BJ (cell line): ENCODE measurements at places on chromosomes 6 and 20. TPM values are rescaled to one million over a fixed set of nuclear protein-coding genes. Genes with fewer than 3 reads are reported as not detected.

- no peak for DNase-seq
These were observed 54.3 kb downstream of the SERAC1 start for GRCh38 chr6:158113802-158114201.

The MACROD2 gene
- 0.47 and 1.3 TPM in 2 replicates for polyA plus RNA-seq

The FRK gene
- 0.02 and 0.04 TPM in 2 replicates for polyA plus RNA-seq

DNA sequence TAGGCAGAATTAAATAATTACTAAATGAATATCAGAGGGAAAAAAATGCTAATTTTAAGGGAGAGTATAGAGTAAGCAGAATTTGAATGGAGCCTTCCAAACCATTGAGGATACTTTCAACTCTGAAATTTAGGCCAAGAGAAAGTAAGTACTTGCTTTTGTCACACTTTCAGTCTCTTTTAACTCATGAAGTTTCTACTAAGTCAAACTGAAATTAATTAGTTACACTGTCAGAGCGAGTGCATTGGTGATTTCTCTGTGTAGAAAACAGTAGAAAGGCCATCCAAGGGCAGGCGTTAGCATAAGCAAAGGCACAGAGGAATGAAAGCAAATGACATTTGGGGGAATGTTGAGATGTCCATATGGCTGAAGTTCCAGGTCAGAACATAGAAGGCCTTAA is 92.9 kb downstream of the PLEKHG1 start:
- no peak for DNase-seq

DNA sequence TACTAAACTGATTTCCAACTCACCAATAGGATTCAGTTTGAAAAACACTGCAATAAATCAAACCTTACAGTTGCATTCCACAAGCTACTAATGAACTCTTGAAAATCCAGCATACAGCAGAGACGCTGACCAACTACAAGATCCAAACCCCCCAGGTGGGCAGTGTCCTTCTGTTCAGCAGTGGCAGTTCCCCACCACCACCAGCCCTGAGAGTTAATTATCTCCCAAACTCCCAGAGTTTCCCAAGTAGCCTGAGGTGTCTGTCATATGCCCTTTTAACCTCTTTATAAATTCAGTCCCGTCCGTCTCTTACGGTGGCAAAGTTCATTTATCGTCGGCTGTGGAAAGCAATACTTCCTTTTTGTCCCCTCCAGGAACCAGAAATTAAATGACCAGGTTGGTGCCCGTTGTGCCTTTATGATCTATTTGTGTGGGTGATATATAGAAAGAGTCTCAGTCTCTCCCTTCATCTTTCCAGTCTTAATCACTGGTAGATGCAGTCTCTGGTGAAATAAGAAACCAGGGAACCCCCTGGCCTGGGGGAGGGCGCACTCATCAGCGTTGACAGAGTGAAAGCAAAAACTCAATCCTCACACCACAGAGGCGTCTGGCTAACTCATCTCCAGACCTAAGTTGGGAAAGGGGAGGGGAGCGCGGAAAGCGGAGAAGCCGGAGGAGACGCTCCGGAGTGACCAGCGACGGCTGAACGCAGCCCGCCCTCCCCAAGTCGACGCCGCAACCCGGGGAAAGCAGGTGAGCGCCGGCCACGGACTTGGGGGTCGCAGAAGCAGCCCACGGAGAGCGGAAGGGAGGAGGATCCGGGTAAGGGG is 717 bp downstream of the MRPL14 start:
- no peak for DNase-seq

The CTCFL gene
- polyA plus RNA-seq, result not detected in 2 replicates

The NINL gene
- polyA plus RNA-seq, result 4.5 and 6.2 TPM in 2 replicates

The RHAG gene
- not detected in 2 replicates for polyA plus RNA-seq

The SNX9 gene
- 74.8 and 75.1 TPM in 2 replicates for polyA plus RNA-seq

DNA sequence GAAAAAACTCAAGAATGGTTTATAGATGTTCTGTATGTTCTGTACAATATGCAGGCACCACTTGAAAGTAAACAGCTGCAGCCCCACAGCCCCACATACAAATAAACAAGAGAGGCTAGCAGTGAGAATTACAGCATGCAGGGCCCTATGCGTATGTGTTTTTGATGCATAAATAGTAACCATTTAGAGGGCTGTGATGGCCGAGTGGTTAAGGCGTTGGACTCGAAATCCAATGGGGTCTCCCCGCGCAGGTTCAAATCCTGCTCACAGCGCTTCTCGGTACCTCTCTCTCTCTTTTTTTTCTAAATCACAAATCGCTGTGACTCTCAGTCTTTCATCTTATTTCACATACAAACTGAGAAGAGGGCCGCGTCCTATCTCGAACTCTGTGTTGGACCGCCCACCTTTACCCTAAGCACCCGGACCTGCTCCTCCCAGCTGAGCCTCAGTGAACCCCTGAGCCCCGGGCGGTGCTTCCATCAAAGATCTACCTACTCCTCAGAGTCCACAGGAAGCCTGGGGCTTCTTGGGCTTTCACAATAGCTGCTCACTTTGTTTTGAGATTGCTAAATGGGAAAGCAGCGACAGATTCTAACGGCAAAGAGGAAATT is 37.7 kb upstream of the PRSS16 start:
- no peak for DNase-seq

GRCh38 chr6:146910611-146911010 is 293.6 kb upstream of the STXBP5 start:
- no peak for DNase-seq

- DNase-seq, result no peak
These were observed 219.2 kb upstream of the LRFN2 start for GRCh38 chr6:40806256-40806864.

- DNase-seq, result no peak
These were observed 88.6 kb downstream of the OPRM1 start for GRCh38 chr6:154127657-154128056.

DNA sequence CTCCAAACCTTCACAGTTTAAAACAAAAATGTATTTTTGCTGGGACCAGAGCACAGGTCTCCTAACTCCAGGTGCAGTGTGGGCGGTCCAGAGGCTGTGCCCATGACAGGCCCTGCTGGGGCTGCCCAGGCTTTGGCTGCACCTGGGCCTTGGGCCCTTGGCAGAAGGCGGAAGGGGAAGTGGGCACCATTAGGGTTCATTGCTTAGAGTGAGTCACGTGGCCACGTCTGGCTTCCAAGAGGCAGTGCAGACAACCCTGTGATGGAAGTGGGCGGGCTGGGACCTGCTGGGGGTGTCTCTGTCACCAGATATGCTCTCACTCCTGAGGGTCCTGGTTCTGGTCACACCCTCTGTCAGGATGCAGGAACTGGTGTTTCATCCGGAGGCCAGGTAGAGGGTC is 302.2 kb downstream of the QKI start:
- no peak for DNase-seq

The GPR63 gene
- 0.38 and 0.61 TPM in 2 replicates for polyA plus RNA-seq

GRCh38 chr20:10376270-10377075 is 57.5 kb downstream of the MKKS start:
- peak; percentile 17 for DNase-seq

The ZNF311 gene
- 0.74 and 1.0 TPM in 2 replicates for polyA plus RNA-seq

- DNase-seq, result no peak
These were observed 829.4 kb downstream of the QKI start for GRCh38 chr6:164243949-164244348.

The ARFRP1 gene
- 29.3 and 41.9 TPM in 2 replicates for polyA plus RNA-seq

DNA sequence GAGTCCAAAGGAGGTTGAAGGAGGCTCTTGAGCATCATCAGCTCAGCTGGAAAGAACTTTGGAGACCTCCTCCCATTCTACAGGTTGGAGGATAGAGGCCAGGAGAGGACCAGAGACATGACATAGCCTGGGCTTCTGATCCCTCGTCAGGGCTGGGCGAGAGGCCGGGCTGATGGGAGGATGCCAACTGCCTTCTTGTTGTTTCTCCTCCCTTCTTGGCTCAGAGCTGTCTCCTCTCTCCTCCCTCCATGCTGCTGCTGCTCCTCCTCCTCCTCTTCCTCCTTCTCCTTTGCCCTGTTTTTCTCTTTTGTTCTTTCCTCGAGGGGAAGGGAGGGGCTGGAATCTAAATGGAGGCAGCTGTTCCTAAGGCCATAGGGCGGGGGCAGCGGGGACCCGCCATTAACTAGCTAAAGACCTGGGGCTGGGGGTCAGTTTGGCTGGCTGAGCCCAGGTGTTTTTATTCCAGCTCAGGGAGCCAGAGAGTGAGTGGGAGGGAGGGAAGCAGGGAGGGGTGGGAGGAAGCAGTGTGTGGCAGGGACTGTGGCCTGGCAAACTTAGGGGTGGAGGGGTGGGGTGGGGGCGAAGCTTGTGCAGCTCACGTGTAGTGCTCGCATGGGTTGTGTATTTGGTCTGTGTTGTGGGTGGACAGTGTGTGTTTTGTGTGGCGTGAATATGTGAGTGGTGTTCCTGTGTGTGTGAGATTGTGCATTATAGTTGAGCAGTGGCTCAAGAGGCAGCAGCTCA is 84.8 kb downstream of the CD40 start:
- no peak for DNase-seq

GRCh38 chr6:43768983-43769525 is 957 bp upstream of the VEGFA start:
- DNase-seq, result no peak

DNA sequence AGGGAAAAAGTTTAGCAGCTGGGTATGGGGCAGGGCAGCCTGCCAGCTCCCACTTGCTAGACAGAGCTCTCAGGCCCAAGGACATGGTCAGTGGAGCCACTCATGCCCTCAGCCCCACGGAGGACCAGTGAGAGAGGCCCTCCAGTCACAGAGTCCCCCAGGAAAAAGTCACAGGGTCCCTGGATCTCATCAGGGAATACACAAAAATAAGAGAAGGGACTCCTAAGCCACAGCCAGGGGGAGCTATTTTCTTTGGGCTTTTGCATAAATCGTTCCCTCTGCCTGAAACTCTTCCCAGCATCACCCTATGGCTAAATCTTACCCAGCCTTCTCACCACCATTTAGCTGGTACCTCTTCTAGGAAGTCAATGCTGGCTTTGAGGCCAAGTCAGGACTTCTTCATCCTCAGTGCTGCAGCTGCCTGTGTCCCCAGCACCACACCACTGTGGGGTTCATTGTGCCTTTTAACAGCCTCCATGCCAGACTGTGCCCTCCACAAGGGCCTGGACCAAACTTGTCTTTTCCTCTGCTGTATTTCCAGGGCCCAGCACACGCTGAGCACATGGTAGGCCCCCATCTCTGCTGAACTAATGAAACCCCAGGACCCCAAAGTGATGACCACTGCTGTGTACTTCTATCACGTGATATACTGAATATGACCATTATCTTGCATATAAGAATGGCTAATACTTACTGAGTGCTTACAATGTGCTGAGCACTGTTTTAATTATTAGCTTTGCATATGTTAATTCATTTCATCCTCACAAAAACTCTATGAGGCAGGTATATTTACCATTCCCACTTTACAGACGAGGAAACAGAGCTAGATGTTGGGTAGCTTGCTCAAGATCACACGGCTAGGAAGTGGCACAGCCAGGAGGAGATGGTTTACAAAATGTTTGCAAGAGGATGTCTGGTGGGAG is 2.0 kb downstream of the ZNF335 start:
- DNase-seq, result no peak
